ENCODE measurements at places on chromosomes 16 and 17.

DNA sequence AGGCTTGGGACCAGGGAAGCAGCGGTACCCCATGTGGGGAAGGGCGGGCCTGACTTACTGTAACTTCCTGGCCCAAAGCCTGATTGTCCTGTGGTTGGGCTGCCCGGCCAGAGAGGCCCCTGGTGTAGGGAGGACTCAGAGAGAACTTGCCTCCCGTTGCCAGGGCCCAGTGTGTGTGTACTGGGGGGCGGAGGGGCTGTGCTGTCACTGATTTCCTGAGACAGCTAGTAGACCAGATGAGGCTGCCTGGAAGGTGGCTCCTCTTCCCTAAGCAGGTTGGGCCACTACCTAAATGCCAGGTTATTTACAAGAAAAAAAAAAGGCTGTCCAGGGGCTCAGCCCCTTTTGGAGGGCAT, 16.7 kb downstream of the SOCS3 start:
- no peak for DNase-seq

DNA sequence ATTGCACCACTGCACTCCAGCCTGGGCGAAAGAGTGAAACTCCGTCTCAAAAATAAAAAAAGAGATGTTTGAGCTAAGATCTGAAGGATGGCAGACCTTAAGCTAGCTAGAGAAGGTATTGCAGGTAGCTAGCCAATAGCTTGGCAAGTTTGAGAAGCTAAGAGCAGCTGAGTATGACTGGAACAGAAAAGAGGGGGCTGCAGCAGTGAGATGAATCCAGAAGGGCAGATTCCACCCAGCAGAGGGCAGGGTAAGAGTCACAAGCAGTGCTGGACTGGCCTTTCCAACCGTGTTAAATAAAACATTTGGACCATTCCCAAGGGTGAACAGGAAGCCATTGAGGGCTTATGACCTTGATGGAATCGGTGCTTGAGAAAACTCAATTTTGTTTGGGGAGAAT, 5.7 kb upstream of the PHAF1 start:
- no peak for DNase-seq

DNA sequence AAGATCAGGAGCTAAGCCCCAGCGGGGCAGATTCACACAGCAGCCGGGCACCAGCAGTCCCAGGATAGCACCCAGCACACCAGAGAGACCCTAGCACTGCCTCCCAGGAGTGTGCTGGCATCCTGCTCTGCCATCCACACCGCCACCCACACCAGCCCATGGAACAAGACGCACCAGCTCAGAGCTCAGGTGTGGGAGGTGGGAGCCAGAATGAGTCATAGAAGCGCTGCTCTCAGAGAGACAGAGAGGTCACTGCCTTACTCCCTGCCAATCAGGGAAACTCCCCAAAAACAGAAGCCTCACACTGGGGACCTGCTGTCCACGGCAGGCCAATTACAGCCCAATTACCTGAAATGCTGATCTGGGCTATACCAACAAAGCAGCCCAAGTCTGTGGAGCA, 64.9 kb downstream of the CDYL2 start:
- no peak for DNase-seq

- DNase-seq, result no peak
Observed at GRCh38 chr17:2737693-2738092, 11.8 kb downstream of the CCDC92B start.

- DNase-seq, result no peak
Observed at GRCh38 chr16:4350365-4350786, 745 bp downstream of the PAM16 start.

DNA sequence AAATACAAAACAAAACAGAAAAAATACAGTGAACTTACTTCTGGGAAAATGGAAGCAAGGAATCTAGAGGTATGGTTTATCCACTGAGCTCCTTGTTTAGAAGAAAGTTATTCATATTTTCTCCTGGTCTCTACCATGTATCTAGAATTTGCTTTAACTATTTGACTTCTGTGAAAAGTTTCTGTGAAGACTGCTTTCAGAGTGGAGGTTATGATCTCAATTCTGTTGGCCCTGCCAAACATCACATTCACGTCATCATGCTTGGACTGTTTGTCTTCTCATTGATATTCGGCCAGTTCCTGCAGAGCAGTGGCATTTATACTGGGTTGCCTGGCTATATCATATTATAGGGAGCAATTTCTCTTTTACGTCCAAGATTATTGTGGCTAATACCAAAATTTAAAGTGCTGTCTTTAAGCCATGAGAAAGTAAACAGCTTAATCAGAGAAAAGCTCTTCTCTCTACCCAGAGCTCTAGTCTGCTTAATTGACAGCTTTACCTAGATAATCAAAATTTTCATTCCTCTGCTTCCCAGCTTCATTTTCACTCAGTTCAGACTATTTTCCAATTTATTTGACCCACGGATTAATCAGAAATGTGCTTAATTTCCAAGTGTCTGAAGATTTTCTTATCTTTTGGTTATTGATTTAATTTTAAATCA, at the start of gene ABCA8:
Gene ABCA8, minus strand, starts transcription at position 212 of the 661 bp plus-strand sequence. CDS start 13,358 bp downstream, outside the sequence.
- DNase-seq, result no peak

DNA sequence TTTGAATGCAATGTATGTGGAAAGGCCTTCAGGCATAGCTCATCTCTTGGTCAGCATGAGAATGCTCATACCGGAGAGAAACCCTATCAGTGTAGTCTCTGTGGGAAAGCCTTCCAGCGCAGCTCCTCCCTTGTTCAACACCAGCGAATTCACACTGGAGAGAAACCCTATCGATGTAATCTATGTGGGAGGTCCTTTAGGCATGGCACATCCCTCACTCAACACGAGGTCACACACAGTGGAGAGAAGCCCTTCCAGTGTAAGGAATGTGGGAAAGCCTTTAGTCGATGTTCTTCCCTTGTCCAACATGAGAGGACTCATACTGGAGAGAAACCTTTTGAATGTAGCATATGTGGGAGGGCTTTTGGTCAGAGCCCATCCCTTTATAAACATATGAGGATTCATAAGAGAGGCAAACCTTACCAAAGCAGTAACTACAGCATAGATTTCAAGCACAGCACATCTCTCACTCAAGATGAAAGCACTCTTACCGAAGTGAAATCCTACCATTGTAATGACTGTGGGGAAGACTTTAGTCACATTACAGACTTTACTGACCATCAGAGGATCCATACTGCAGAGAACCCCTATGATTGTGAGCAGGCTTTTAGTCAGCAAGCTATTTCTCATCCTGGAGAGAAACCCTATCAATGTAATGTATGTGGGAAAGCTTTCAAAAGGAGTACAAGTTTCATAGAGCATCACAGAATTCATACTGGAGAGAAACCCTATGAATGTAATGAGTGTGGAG, 24.7 kb downstream of the ZFP90 start:
- DNase-seq, result no peak
